ENCODE measurements at places on chromosomes 7 and 10.
A peak's percentile ranks its signal among the peaks of the same experiment; 100 is the strongest.

DNA sequence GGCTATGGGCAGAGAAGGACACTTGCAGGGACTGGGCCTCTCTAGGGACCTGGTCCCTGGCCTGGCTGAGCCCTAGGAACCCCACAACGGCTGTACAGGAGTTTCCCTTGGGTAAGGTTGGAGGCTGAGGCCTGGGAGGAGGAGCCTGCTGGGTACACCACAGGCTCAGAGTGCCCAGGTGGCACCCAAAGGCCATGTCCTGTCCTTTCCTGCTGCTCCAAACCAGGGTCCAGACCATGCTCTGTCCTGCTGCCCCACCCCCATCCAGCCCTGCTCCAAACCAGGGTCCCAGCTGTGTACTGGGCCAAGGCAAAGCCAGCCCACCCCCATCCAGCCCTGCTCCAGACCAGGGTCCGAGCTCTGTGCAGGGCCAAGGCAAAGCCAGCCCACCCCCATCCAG is 35.3 kb upstream of the ZNF488 start:
- no peak for DNase-seq

GRCh38 chr7:135317676-135318325 is 84.2 kb downstream of the STRA8 start:
- DNase-seq = no peak

- no peak for DNase-seq
These were observed 44.6 kb upstream of the TES start for GRCh38 chr7:116165717-116166116.

DNA sequence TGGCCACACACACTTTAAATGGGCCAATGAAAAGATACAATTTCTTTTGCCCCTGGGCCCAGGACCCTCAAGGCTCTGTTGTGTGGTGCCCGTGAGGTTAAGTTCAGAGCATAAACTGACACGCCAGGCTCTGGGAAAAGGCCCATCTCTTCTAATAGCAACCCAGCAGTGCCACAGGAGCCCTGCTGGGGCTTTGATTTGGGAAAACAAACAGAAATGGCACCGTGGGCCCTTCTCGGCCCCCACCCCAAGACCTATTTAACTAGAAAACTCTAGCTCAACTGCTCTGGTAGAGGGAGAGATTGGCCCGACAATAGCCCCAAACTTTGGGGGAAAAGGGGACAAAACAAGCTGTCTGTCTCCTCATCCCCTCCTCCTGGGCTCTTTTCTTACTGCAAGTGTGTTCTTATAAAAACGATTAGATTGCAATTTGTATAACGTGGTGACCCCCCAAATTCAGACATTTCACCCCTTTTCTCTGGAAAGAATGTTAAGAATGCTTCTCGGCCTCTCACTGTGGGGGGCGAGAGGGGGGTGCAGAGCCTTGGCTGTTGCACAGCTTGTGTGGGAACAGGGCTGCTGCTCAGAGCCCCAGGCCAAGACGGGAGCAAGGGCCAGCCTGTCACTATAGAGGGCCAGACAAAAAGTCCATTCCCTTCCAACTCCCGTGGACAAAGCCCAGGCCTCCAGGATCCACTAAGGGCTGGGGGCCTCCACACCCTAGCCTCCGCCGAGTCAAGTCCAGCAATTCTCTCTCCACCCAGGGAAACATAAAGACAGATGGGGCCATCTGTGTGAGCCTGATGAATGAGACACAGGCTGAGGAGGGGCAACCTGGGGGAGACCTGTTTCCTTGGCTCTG is 26.8 kb downstream of the DPCD start:
- DNase-seq = peak; percentile 19

- DNase-seq = no peak
These were observed 88.1 kb upstream of the CTBP2 start for GRCh38 chr10:125248489-125248888.

DNA sequence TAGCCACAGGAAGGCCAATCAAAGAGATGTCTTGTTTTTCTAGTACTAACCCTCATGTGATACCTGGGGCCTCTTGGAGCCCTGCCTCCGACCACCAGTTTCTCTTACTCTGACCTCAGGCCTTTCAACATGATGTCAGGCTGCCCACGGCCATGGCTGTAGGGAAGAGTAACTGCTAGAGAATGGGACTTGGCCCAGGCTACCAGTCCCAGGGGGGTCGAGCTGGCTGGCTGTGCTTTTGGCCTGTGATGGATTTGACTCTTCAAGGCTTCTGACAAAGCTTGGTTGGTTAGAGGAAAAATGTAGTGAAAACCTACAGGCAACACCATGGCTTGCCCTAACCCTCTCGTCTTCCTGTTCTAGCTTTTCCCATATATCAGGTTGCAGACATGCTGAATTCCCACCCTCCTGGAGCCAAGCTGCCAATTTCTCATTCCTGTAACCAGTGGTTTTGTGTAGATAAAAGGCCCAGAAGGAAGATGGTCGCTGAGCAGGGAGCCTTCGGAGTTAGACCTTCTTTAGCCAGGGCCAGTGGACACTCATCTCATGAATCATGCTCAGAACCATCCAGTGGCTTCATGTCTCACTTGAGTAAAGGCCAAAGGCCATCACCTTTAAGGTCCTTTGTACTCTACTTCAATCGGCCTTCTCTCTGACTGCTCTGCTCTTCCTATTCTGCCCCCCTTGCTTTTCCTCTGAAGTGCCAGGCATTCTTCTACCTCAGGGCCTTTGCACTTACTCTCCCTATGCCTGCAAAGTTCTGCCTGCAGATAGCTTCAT is 19.7 kb downstream of the SUFU start:
- DNase-seq = no peak

GRCh38 chr10:7763929-7764328 is 23.9 kb downstream of the KIN start:
- no peak for DNase-seq

DNA sequence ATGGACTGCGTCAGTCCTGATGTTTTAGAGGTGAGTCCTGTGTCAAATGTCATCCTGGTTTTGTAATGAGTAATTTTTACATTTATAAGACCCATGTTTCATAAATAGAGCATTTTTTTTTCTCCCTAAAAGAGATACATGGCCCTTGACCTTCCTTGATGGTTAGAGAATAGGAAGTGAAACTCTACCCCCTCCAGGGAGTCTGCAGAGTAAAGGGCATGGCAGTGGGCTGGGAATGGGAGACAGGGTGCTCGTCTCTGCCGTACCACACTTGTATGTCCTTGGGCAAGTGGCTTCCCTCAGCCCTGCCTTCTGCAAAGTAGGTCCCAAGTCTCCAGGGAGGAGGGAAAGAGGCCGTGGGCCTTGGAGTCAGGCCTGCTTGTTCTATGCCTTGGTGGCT is 63.9 kb downstream of the WDFY4 start:
- no peak for DNase-seq

- no peak for DNase-seq
These were observed 143.8 kb upstream of the PCLO start for GRCh38 chr7:83306502-83306901.

DNA sequence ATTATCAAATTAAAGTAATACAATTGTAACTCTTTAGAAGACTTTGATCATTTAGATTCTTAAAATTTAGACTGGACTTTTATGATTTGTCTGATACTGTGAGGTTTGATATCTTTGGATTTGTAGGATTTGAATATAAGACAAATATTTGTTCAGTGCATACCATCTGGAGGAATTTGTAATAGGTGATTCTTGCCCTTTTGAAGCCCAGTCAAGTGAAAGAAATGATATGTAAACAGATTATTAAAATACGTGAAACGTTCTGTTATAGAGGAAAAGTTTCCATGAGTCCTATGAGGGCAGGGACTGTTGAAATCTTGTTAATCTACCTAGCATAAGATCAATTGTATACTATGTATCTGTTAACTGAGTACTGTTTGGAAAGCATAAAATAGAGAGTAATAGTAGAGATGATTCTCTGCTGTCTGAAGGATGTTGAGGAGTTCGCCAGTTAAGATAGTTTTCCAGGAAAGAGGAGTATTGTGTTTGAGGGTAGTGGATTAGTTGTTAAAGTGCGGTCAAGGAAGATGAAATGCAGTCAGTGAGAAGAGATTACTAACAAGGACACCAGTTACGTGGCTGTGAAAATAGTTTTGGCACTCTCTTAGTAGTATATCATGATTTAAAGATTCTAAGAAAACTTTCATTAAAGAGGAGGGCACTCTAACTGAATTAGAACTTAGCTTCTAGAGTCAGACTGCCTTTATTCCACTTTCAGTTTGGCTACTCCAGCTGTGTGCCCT is 14.4 kb downstream of the PDCD4 start:
- DNase-seq = no peak

DNA sequence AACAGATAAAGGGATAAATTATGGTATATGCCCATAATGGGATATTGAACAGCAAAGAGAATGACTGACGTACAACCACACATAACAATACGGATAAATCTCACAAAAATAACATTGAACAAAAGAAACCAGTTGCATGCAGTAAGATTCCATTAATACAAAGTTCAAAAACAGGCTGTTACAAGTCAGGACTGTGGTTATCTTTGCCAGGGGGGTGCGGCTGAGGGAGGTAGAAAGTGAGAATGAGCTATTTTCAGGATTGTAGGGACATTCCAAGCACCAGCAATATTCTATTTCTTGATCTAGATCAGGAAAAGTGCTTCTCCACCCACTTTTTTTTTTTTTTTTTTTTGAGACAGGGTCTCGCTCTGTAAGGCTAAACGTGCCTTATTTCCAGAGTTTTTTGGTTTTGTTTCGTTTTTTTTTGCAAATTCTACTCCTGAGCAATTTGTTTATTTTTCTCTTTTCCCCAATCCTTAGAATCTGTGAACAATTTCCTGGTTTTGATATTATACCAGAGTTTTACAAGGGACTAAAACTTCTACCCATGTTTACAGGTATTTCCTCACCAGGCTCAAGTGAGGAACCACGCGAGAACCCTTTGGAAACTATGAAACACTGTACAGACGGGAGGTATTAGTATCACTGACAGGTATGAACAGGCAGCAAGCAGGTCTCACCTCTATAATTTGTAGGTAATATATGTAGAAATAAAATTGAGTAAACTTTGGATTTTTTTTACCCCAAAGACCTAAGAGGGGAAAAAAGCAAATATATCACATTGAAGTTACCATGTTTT is 9.9 kb downstream of the SMURF1 start:
- DNase-seq = no peak

GRCh38 chr10:117615649-117616048 is 73.1 kb downstream of the EMX2 start:
- no peak for DNase-seq

- no peak for DNase-seq
These were observed 18.4 kb upstream of the GPR146 start for GRCh38 chr7:1025743-1026581.

- no peak for DNase-seq
These were observed 64.1 kb upstream of the MALRD1 start for GRCh38 chr10:18984531-18984930.

Measured in NCI-H524 (cell line).